ENCODE measurements at places on chromosomes 5 and 9.

DNA sequence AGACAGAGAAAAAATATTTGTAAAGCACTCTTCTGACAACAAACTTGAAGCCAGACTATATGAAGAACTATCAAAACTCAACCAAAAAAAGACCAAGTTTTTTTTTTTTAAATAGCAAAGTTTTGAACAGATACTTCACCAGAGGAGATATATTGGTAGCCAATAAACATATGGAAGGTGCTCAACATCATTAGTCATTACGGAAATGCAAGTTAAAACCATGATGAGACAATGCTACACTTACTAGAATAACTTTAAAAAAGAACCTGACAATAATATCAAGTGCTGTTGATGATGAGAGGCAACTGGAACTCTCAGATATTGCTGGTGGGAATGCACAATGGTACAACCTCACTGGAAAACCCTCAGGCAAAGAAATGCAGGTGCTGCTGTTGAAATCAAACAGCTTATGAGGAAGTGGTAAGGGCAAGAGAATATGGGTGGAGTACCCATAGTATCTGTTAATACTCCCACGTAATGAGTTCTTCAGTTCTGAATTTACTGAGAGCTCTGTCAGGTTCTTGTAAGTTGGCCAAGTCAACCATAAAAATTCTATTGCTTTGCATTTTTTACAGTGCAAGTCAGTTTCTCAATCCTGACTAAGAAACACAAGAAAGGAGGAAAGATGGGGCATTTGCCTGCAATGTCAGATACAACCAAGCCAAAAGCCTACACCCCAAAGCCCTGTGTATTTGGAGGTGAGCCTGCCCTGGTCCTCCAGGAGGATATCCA lies 87.3 kb upstream of the GNAQ start:
- no peak for DNase-seq

GRCh38 chr5:151694035-151694485 lies 7.3 kb upstream of the SPARC start:
- no peak for DNase-seq

DNA sequence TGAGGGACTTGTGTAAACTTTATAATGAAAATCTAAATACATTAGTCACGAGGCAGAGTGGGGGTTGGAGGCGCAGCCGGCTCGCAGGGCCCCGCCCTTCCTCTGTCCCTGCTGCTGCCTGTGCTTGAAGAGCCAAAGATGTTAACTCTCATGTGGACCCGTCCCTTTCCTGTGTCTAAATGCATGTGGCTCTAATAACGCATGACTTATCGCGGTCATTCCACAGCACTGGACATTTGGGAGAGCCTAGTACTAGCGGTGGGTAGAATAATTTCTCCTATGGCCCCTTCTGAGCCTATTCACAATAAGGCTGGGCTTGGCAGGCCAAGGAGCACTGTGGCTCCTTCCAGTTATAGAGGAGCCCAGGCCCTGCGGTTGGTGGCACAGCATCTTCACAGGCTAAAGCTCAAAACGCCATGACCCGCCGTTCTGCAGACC lies 82.3 kb upstream of the SIMC1 start:
- no peak for DNase-seq

DNA sequence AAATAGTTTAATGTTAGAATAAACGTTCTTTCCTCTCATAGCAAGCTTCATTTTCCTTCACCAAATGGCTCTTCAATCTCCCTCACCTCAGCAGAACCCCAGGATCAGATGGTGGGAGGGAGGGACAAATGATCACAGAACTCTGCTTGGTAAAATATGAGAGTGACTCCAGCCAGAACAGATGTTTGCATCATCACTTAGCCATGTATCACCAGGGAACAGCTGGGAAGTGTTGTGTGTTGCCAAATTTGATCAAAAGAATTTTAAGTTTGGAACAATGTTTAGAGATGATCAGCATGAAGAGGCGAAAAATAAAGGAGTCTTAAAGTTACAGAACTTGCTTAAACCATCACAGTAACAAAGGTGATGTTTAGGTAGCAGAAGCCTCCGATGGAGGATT lies 115.7 kb downstream of the FRMD3 start:
- DNase-seq: no peak

DNA sequence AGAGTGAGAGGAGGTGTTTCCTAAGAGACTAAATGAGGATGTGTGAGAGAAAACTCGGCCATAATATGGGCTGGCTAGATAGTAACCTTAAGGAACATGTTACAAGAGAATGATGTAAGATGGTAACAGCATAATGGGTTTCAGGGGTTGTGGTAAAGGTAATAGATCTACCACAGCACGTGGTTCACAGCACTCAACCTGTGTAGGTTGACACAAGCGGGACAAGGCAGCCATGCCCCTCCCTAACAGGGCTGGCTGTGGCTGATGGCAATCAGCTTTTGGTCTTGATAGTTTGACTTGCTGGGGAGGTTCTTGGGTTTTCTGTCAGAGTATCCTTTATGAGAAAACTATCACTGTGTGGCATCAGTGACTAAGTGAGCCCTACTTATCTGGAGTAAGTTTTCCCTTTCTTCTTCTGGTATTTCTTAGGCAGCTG lies 138.6 kb downstream of the TRIO start:
- DNase-seq: no peak

DNA sequence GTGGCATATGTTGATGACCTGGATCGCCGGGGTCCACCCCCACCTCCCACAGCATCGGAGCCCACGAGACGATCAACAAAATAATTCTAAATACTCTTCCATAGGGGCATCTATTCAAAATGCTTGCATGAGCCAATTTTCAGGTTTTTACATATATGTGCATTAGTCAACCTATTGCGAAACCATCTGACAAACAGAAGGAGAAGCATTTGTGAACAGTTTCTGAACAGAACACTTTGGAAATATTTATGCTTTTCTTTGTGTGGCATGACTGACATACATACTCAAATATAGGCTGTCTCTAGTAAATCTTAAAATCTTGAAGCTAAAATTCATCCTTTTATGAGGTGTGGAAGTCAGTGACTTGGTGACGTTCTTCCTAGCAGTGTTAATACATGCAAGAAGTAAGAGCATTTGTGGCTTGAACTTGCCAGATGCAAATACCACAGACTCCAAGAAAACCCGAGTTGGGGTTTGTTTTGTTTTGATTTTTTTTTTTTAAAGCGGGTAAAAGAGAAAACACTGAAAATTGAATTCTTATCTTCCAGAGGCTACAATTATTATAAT lies 5.3 kb downstream of the GPR151 start:
- no peak for DNase-seq

DNA sequence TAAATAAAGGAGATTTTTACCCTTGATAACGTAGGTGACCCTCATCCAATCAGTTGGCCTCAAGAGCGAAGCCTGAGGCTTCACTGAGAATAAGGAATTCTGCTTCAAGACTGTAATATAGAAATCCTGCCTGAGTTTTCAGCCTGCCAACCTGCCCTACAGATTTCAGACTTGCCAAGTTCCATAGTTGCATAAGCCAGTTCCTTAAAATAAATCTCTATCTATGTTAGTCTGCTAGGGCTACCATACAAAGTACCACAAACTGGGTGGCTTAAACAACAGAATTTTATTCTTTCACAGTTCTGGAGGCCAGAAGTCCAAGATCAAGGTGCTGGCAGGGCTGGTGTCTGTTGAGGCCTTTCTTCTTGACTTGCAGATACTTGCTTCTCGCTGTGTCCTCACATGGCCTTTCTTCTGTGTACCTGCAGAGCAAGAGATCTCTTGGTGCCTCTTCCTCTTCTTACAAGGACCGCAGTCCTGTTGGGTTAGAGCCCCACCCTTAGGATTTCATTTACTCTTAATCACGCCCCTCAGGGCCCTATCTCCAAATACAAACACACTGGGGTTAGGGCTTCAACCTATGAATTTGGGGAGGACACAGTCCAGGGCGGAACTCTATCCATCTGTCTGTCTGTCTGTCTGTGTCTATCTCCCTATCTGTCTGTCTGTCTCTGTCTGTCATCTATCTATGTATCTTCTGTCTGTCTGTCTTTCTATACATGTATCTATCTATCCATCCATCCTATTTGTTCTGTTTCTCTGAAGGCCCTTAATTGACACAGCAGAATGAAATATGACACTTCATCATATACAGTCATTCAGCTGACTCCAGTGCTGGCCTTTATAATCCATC lies 17.0 kb upstream of the CMBL start:
- no peak for DNase-seq

- DNase-seq: peak; percentile 48
These were observed 17.3 kb upstream of the ODF2 start for GRCh38 chr9:128438343-128439109.
